ENCODE measurements at places on chromosomes 2 and 18.

DNA sequence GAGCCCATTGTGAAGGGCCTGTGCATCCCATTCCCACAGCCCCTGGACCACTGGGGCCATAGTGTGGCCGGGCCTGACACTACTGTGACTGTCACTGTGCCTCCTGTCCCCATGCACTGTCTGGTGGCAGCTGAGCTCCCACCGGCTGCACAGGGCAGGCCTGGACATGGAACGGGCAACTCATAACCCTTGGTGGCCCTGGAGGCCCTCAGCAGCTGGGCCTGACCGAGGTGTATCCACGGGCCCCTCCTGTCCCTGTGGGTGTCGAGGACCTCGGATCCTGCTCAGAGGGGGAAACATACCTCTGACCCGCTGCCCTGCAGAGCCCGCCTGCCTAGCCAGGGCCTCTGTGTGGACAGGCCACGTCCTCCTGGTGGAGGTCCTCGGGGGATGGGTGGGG, 7.8 kb upstream of the GAL3ST2 start:
- DNase-seq: no peak

- DNase-seq: no peak
Observed at GRCh38 chr2:206693399-206694137, 24.6 kb downstream of the DYTN start.

DNA sequence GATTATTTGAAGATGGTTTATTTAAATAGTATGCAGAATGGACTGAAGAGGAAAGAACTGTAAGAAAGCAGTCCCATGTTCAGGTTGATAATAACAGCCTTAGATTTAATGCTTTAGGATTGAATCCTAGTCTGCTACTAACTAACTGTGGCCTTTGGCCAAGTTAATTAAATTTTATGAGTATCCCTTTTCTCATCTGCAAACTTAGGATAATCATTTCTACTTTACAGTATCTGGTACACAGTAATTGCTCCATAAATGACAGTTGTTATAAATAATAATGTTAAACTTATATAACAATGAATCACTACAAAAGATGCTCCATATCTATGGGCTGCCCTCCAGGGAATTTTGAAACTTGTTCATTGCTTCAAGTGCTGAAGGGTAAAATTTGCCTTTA, 41.0 kb downstream of the FAP start:
- no peak for DNase-seq

DNA sequence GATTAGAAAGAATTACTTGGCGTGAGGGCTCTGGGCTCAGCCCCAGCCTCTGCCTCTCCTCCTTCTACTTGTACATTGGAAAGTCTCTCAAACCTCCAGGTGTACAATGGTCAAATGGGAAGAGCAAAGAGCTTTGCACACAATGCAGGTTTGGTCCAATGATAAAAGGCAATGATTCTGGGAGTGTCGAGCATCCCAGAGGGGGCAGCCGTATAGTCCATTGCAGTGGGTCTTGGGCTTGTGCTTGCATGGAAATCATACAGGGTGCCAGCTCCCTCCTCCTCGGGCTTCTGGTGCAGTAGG, 98.0 kb upstream of the NCK2 start:
- no peak for DNase-seq

DNA sequence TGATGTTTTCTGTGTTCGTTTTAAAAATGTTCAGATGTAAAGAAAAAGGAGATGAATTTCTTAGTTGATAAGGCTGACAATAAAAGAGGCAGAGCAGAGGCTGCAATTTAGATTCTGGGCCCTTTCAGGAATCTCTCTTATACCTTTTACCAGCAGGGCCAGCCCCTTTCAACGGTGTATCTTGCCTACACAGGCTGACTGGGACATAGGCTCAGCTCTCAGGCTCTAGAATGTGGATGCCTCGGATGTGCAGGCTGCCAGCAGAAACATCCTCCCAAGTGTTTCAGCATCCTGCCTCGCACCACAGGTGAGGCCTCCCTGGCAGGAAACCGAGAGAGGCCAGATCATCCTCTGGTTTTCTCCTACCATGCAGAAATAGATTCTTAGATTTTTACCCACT, 3.4 kb downstream of the C2orf80 start:
- no peak for DNase-seq

- DNase-seq: no peak
Observed at GRCh38 chr2:6921321-6921922, 4.2 kb downstream of the RNF144A start.

- DNase-seq: no peak
Observed at GRCh38 chr2:1641523-1641922, 102.8 kb downstream of the PXDN start.

DNA sequence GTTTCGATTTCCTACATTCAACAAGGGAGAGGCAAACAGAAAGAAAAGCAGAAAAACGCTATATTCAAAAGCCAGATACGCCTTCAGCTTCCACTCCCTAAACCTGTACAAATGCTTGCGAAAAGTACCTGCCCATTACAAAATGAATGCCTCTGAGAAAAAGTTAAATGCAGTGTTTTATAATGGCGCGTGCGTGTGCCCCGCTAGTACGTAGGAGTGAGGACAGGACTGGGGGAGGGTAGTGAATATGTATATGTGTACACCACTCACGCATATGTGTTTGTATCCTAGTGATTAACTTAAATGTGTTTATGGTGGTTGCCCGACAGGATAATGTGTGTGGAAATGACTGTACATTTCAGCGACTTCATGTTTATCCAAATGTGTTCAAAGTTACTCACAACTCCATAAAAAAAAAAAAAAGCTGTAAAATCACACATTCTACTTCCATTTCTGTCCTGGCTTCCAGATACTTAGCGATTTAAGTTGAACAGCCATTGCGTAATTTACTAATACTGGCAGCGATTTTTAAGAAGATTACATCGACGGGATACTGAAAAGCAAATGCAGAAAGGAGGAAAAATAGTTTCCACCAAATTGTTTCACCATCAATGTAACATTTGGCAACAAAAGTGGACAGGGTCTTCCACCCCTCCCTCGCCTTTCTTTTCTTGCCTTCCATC, 1.3 kb downstream of the NEUROD1 start:
- no peak for DNase-seq

- DNase-seq: no peak
Observed at GRCh38 chr2:235996419-235996818, 171.8 kb downstream of the GBX2 start.

DNA sequence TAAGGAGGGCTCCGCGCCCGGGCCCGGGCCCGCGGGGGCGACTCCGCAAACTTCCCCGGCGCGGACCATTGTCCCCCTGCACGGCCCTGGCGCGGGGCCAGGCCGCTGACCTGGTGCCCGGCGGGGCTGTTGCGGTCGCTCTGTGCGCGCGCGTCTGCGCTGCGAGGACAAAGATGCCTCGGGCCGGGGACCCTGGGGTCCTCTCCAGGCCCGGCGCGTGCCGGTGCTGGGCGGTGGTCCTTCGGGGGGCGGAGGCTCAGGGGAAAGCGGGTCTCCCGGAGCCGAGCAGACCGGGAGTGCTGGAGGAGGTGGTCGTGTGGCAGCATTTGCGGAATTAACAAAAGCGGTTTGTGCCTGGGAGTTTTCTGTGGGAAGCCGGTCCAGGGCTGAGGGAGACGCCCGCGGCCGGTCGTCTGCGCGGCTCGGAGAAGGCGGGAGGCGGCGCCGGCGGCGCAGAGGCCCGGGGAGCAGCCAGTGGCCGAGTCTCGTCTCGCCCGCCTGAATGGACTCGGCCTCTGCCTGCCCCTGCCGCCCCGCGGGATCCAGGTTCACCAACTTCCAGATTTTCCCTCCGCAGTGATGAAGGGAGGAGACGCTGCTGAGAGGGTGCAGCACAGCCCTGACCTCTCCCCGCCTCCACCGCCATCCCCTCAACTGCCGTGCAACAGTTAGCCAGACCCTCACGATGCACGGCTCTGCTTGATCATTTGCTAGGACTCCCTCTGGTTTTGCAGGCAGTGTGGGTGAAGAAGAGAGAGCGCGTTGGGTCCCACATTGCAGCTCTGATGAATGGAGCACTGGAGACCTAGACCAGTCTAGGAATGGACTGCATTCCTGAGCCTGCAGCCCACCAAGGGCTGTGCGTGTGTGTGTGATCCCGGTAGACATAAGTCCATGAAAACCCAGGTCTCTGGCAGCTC, 705 bp downstream of the EFR3B start:
- no peak for DNase-seq

DNA sequence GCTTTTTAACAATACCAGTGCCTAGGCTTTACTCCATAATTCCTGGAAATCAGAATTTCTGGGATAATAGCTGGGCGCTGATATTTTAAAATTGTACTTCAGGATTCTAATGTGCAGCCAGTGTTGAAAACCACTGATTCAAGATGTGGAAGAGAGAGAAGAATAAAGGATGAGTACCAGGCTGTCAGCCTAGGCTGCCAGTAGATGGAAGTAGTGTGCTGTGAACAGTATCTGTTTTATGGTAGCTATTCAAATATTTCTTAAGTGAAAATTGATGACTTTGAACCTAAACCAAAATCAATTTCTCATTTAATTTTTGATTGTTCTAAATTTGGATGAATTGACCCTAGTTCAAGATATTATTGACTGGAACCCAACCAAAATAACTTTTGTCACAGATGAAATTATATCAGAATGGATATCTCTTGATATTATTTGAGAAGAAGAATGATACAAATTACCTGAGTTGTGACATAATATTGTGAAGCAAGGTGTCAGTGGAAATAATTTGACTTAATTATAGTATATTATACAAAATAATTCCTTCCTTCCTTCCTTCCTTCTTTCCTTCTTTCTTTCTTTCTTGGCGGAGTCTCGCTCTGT, 88.0 kb downstream of the COMMD1 start:
- no peak for DNase-seq

- no peak for DNase-seq
Observed at GRCh38 chr2:128309280-128310093, 9.2 kb downstream of the HS6ST1 start.

GRCh38 chr2:235262750-235263149, 231.1 kb upstream of the AGAP1 start:
- no peak for DNase-seq

DNA sequence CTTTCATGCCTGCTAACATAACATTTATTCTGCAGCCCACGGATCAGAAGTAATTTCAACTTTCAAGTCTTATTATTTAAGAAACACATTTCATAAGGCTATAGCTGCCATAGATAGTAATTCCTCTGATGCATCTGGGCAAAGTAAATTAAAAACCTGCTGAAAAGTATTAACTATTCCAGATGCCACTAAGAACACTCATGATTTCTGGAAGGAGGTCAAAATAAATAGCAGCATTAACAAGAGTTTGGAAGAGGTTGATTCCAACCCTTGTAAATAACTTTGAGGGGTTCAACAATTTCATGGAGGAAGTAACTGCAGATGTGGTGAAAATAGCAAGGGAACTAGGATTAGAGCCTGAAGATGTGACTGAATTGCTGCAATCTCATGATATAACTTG, 77.6 kb downstream of the CCDC148 start:
- DNase-seq: no peak

- DNase-seq: no peak
Observed at GRCh38 chr2:96751800-96752199, 8.9 kb upstream of the CNNM4 start.

DNA sequence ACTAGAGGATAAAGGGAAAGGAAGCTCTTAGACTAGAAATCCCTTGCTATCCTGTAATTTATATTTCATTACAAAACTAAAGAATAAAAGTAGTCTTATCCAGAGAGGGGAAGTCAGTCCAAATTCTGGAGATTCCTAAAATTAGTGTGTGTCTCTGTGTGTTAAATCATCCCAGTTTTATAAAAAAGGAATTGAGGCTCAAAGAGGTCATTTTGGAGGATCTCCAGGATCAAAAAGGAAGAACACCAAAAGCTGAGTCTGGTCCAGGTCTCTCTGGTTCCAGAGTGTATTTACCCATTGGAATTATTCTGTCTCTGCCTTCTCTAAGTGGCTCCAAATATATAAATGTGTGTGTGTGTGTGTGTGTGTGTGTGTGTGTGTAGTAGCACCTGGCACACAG, 166.7 kb downstream of the NRXN1 start:
- no peak for DNase-seq

DNA sequence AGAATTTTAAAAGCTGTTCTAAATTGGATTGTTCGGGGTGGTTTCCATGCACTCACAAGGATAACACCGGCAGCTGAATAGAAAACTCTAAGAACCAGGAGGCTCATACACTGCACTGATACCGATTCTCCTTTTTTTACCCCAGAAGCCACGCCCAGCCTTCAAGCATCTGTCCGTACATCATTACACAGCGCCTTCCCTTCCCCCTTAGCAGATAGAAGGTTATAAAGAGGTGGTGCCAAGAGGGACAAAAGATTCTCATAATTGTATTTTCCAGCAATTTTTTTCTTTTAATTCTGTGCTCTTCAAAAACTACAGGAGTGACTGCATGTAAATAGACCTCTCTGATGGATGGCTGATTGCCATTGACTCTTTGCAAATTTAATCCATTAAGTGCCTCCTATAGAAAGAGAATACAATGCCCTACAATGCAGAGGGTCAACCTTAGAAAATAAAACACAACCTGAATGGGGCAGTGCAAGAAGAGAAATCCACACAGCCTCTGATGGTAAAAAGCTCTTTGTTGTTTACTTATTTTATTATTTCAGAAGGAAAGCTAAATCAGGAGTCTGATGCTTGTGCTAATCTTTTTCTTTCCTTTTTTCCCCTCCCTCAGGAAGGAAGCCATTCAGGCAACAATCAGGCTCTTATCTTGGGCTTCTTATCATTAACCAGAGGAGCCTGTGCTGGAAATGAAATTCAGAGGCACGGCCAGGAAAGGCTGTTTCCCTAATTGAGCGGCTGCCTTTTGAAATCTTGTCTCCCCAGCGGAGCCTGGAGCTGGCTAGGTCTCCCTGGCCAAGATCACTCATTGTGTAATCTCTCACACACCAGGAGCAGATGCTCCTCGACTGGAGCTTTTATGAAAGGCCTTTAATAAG, 198.9 kb upstream of the NABP1 start:
- no peak for DNase-seq

DNA sequence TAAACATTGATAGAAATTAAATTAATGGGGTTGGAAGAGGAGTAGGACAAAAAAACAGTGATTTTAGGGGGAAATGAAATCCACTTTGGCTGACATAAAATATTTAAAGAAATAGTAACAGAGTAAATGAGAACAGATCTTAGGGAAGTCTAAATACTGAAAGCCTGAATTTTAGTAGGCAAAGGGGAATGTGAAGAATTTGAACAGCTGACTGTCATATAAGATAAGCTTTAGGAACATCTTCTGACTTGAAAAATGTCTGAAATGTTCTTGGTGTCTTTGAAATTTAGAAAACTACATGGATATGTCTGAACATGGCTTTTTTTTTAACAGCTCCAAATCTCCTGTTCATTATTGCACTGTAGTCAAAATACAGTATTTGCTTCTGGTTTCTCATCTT, 150.3 kb downstream of the CALCRL start:
- no peak for DNase-seq

DNA sequence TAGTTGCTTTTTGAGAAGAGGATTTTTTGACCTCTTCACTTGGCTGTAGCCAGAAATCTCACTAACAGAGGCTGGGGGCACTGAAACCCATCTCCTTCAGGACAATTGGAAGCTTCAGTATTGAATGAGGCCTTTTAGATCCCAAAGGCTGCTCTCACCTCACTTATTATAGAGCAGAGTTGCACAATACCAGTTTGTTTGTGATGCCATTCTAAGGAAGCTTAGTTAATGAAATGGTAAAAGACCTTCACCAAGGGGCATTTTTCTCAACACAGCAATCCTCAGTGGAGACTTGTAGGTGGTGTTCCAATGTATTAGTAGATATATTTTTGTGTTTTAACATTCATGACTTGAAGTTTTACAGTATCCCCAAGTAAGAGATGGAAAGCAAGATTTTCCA, 71.0 kb upstream of the RFX8 start:
- no peak for DNase-seq

All from activated CD4-positive, alpha-beta T cell treated with anti-CD3 and anti-CD28 coated beads, Interleukin-2, amount 50 U/mL, for 4 hours (primary cell).